GM12878 (cell line): ENCODE measurements at places on chromosomes 16 and 17. TPM values are rescaled to one million over a fixed set of nuclear protein-coding genes. Genes with fewer than 3 reads are reported as not detected.

GRCh38 chr16:57986196-57986595 lies 14.3 kb downstream of the ZNF319 start:
- no peak for DNase-seq

- DNase-seq = no peak
Measured at GRCh38 chr17:60586288-60586974, 13.6 kb upstream of the PPM1D start.

PRCD gene
- 0.37 and 0.95 TPM in 2 replicates for total RNA-seq

- DNase-seq = no peak
Measured at GRCh38 chr17:47316311-47316710, 7.4 kb upstream of the EFCAB13 start.

NECAB2 gene
- not detected in 2 replicates for total RNA-seq

DNA sequence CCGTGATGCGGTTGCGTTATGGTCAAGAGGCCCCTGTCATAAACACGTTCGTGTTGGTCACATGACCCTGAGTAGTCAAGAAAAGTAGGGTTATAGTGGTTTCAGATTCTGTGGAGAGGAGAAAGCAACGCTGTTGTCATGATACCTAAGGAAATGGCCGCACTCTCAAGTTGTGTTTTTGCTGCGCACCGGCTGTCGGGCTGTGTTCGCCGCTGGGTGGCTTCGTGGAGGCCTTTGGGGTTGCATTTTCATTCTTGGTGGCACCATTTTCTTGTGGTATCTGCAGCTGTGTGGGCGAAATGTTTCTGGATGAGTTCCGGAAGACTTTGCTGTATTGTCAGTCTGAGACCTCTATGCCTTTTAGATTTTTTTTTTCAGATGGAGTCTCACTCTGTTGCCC lies 35.0 kb downstream of the DEF8 start:
- DNase-seq = no peak

- DNase-seq = no peak
Measured at GRCh38 chr16:84774810-84775209, 45.0 kb upstream of the CRISPLD2 start.

GRCh38 chr16:51151435-51151960 lies 428 bp upstream of the SALL1 start:
- no peak for DNase-seq

DNA sequence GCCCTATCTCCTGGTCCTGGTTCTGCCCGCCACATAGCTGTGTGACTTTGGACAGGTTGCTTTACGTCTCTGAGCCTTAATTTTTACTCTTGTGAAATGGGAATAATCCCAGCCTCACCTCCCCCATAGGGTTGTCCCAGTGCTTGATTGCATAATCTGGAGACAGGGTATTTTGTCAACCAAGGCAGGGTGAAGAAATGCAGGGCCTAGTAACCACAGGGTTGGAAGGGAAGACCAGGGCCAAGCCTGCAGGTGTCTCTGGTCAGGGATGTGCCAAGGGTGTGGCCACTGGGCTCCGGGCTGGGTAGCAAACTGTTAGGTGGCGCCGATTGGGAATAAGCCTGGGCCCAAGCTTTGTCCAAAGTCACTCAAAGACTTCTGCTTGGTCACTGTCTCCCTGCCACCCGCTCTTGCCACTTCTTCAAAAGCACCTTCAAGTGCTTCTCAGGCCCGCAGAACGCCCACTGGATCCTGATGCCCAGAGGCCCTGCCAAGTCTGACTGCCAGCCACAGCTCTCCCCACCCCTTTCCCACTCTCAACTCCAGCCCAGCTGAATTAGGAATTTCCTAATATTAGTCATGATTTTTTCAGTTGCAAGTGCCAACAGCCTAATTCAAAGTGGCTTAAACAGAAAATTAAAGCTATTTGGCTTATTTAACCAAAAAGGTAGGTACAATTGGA lies 20.6 kb upstream of the COL1A1 start:
- DNase-seq = no peak

GRCh38 chr17:41678411-41678906 lies 10.2 kb upstream of the EIF1 start:
- DNase-seq = peak; percentile 45

- no peak for DNase-seq
Measured at GRCh38 chr16:2857451-2858244, at the start of gene PRSS22. TSS of gene PRSS22 (minus strand) at chr16:2858170. CDS start at chr16:2858104, 66 bp downstream.

DNA sequence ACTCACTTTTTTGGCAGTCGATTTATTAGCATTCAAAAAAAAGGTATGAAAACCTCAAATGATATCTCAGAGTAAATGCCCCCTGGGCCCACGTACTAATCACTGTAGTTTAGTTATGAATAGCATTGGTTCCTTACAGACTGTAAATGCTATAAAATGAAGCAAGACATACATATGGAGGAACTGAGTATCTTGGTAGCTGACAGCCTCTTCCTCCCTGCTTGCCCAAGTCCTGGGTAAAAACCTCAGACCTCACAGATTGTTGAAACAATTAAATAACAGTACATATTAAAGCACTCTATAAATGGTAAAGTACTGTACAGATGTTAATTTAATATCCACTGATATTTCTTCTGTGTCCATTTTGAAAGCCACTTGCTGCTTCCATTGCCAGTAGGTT lies 33.2 kb upstream of the ABCC11 start:
- no peak for DNase-seq

DNA sequence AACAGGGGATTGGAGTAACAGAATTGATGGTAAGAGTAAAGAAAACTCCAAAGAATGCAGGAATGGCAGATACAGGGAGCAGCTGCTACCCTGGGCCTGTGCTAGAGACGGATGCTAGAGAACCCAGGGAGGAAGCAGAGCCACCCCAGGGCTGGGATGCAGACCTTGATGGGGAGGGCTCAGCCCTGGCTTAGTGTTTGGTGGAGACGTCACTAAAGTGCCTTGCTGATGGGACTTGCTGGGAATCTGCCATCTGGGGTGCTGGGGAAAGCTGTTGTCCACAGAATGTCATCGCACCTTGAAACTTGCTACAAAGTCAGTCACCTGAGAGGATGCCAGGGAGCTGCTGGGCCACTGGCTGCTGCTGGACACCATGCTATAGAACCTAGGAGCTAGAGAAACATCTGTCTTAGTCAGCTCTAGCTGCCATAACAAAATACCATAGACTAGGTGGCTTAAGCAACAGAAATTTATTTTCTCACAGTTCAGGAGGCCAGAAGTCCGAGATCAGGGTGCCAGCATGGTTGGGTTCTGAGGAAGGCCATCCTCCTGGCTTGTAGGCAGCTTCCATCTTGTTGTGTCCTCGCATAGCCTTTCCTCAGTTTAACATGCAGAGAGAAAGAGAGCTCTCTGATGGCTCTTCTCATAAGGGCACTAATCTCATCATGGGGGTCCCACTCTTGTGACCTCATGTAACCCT lies 15.3 kb downstream of the MT1X start:
- DNase-seq = no peak

TMC5 gene
- total RNA-seq = 0.19 TPM in 1 of 2 replicates, not detected in the other

DNA sequence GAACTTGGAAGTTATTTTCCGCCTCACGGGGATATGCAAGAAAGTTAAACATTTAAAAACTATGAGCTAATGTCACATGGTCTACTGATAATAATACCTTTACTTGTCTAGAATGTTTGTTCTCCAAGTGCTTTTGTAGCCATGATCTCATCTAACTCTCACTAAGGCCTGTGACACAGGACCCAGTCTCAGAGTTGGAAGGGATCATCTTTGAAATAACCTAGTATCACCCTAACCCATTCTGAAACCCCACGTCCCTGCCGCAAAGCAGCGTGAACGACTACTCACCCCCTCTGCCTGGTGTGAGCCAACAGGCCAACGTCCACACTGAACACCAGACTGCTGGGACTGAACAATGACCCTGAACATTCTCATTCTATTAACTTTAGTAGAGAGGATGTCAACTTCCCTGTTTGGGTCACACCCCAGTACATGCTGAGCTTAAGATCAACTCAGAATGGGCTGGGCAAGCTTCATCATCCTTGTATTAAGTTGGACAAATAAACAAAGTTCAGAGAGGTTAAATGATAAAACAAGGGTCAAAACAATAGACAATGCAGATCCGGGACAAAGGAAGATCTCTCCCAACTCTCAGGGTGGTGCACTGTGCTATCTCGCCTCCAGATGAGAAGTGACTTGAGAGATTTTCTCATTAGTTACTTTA lies 54.8 kb upstream of the BCAR1 start:
- no peak for DNase-seq

ATP2C2 gene
- total RNA-seq = not detected in 2 replicates

TBC1D3D gene
- total RNA-seq = 0.67 TPM in 1 of 2 replicates, not detected in the other

DNA sequence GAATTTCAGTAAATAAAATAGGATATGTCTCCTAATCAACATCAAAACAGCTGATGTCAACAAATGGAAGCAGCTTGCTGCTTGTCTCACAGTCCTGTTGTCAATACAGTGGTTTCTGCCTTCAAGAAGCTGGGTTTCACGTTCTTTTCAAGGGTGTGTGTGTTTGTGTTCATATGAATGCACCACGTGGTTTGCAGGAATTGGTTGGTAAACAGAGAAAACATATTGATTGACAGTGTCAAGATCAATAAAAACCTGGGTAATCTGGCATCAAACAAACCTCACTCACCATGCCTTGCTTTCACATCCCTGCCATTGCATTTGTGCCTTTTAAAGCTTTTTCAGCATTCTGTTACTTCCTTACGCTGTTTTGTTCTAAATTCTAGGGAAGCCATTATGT lies 585.7 kb upstream of the CA10 start:
- DNase-seq = no peak

LITAFD gene
- not detected in 2 replicates for total RNA-seq
